ENCODE measurements at places on chromosomes 7 and 10.

DNA sequence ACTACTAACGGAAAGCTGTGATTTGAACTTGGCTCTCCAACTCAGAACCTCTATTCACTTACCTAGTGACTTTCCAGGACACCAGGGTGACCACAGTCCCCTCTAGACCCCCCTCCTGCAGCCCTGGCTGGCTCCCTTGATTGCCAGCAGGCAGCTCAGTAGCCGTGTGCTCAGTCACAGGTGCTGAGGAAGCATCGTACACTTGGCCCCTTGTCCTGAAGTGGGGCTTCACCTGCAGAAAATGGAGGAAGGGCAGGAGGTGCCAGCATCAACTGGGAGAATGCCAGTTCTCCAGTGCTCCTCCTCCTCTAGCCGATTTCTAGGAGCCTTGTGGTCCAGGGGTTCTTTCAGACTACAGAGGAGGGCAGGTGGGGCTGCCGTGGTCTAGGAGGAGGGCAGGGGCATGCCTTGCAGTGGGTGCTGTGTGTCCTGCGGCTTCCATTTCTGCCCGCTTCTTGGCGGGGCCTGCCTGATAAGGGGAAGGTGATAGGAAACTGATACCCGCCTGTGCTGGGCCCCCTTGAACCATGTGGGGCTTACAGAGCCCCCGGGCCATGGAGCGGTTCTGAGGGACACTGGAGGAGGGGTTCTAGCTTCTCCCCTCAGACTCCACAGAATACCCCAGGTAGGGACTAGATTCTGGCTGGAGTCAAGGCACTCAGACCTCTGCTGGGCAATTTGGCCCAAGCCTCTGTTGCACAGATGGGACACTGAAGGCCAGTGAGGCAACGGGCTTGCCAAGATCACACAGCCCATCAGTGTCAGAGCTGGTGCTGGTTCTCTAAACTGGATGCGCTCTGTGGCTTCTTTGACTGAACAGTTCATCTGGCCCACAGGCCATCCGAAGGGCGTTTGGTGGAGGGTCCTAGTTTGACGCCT, 14.0 kb downstream of the FAM241B start:
- no peak for DNase-seq

DNA sequence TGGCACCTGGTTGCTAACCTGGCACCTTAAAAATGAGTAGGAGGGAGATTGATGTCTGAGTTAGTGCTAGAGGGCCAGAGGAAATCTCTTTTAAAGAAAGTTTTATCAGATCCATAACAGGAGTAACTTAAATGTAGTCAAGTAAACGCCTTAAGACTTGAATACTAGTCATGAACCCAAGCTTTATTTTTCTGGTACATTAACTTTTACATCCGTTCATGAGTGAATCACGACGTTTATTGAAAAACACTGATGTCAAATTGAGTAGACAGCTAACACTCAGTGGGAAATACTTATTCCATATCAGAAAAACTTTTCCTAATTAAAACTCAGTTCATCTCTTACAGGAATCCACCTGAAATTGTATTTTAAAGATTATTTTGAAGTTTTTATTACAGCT, 6.9 kb upstream of the LAMB1 start:
- no peak for DNase-seq

DNA sequence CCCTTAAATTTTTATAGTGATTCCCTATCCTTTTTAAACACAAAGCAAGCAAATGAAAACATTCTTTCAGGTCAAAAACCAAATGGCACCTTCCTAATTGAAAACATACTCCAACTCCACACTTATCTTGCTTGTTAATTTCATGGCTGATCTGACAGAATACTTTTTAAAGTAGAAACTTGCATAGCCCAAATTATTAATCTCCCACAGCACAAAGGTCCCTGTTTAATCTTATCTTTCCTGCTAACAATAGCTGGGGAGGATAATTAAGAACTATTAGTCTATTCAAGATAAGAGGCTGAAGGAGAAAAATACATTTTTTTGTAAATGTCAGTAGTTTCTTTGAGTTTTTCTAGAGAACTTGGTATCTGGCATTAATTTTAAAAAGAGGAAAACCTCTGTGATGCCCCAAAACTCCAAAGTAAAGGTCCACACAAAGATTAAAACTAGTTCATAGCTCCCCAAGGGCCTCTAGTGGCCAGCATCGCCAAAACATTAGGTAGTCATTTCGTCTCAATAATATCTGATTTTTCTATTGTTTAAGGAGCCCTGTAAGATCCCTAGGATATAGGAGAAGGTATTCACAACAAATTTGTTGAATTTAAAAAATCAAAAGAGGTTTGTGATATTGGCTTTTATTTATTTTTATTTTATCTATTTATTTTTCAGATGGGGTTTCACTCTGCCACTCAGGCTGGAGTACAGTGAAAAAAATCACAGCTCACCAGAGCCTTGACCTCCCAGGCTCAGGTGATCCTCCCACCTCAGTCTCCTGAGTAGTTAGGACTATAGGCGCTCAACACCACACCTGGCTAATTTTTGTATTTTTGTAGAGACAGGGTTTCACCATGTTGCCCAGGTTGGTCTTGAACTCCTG, 14.7 kb downstream of the CDNF start:
- no peak for DNase-seq

DNA sequence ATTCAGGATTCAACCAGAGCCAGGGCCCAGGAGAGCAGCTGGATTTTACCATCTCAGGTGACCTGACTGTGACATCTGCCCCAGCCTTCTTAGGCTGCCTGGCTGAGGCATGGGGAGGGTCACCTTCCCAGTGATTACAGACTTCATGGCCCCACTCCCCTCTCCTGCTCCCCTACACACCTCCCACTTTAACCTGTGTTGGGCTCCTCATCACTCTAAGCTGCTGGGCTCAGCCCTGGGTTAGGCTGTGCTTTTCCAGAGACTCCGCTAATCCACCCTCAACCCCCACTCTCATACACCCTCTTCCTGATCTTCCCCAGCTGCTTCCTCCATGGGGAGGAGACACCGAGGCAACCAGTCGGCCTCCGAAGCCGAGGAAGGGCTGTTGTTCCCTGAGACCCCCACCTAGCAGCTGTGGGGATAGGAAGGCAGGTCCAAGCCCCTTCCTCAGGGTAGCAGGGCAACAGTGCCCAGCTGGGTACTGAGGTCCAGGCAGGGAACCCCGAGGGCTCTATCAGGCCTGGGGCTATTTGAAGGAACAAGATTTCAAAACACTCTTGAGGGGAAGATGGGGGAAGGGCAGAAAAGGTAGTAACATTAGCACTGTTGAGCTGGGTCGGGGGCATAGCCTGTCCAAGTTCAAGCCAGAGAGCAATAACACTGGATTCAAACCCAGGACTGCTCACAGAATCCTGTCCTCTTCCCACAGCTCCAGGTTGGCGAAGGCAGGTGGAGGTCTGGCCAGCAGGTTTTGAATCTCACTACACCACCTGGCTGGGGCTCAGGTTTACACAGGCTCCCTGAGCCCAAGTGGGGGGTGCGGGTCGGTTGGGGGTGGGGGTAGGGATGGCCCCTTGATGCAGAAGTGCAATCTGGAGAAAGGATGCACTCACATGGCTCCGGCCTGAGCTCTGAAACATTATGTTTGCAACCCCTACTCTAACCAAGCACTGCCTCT, 1.8 kb downstream of the IMPDH1 start:
- DNase-seq = no peak

DNA sequence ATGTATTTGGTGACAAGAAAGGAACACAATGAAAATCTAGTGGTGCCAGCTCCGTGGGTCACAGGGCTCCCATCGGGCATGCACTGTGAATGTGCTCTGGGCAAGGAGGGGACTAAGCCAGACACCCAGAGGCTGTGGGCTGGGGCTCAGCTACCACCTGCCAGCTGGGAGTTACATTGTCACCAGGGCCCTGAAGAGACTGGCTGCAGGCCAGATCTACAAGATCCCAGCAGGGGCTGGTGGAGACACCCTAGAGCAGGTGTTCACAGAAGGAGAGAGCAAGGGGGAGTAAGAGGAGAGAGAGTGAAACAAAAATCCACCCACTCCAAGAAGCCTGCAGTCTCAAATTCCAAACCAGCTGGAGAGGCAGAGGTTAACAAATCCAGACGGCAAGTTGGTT, 116.6 kb upstream of the ADCY1 start:
- no peak for DNase-seq
